ENCODE measurements at places on chromosomes 7 and 10.

DNA sequence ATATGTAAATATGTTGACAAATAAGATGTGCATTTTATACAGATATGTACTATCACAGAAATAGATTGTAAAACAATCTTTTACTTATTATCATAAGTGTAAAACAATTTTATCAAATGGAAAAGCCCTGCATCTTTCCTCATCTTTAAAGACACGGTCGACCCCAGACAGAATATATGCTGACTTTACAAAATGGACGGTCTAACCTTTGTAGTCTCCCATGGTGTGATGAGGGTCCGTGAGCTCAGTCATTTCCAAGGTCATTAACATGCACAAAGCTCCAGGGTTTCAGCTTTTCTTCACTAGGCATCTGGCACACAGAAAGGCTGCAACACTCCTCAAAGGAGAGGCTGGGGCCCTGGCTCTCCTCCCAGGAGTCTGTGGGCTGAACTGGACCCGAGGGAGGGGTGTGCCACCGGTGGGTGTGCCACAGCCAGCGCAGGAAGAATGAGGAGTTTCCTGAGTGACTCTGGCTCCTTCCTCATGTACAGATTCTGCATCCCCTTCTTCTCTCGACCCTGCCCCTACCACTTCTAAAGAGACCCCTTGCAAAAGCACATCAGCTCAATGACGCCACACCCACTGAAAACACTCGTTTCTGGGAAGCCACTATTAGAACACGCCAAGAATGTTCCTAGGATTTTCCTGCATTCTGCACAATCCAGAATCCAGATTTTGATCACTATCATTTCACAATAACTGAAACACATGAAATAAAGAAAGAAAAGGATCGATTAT is 26.2 kb upstream of the ABLIM1 start:
- DNase-seq = no peak

DNA sequence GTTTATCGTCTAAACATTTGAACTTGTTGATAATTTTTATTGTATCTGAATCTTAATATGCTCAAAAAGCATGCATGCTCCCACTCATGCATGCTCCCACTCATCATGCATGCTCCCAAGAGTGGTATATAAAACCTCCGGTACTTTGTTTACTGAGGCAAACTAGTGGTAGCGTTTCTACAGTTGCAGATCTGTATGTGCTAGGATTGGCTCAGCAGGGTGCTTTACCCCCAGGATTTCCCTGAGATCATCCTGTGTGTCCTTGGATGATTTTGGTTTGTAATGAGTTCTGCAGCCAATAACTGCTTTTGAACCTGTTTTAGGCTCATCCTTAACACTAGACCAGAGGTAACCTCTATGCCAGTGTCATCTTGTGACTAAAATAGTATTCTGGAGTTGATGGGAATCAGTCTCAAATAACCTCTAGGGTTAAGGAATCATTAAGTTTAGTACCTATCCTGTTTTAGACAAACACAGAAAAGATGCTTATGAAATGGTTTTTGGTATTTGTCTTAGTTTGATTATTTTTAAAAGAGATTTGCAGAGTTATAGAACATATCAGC is 40.4 kb downstream of the PHTF2 start:
- DNase-seq = no peak

- no peak for DNase-seq
These were observed 28.6 kb downstream of the SLC35B4 start for GRCh38 chr7:134287916-134288659.

GRCh38 chr7:47497367-47498096 is 84.4 kb downstream of the TNS3 start:
- no peak for DNase-seq

GRCh38 chr10:119209035-119209735 is 1.8 kb downstream of the GRK5 start:
- DNase-seq = no peak

DNA sequence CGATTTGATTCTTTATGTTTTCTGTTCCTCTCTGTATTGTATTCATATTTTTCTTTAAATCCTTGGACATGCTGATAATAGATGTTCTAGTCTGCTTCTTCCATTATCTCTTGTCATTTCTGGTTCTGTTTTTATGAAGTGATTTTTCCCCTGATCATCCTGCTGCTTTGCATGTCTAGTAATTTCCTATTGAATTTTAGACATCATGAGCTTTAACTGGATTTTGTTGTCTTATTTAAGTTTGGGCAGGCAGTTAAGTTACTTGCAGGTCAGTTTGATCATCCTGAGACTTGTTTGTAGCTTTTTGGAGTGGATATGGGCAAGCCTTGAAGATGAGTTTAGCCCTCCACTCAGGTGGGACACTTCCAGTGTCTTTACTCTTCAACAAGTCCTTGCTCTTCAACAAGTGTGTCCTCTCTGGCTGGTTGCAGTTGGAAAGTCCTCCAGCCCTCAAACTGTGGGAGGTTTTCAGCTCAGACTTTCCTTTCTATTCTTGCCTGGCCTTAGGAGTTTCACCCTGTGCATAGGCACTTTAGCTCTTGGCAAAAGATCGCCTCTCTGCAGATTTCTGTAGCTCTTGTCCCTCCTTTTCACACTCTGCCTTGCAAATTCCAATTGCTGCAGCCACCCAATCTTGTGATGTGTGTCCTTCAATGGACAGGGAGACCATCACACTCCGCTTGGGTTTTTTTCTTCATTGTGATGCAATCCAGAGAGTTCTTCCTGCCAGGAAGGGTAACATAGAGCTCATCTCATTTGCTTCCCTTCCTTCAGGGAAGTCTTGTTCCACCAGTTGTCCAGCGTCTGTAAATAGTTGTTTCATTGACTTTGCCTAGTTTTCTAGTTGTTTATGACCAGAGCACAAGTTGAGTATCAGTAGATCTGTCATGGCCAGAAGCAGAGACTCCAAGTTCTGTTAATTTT is 197.2 kb upstream of the SH2B2 start:
- no peak for DNase-seq

GRCh38 chr7:141281311-141281710 is 207.4 kb downstream of the TMEM178B start:
- DNase-seq = no peak

Data from renal cortex interstitium (tissue), 15 donors.